ENCODE measurements at places on chromosomes 2 and 18. TPM values are rescaled to one million over a fixed set of nuclear protein-coding genes. Genes with fewer than 3 reads are reported as not detected.

- H3K36me3 ChIP-seq, result no peaks in the 10 kb centered on the region
- no peak overlapping the region for H3K27ac ChIP-seq
- H3K27me3 ChIP-seq, result peaks cover 7% of the 10 kb centered on the region
- DNase-seq, result no peak
- H3K4me3 ChIP-seq, result no peak overlapping the region
These were observed 94.5 kb downstream of the SNTG2 start for GRCh38 chr2:1045109-1045508.

- H3K36me3 ChIP-seq, result peaks cover 2% of the 10 kb centered on the region
- H3K27ac ChIP-seq, result no peak overlapping the region
These were observed 1.8 kb downstream of the RFTN2 start for GRCh38 chr2:197673606-197674005.

DNA sequence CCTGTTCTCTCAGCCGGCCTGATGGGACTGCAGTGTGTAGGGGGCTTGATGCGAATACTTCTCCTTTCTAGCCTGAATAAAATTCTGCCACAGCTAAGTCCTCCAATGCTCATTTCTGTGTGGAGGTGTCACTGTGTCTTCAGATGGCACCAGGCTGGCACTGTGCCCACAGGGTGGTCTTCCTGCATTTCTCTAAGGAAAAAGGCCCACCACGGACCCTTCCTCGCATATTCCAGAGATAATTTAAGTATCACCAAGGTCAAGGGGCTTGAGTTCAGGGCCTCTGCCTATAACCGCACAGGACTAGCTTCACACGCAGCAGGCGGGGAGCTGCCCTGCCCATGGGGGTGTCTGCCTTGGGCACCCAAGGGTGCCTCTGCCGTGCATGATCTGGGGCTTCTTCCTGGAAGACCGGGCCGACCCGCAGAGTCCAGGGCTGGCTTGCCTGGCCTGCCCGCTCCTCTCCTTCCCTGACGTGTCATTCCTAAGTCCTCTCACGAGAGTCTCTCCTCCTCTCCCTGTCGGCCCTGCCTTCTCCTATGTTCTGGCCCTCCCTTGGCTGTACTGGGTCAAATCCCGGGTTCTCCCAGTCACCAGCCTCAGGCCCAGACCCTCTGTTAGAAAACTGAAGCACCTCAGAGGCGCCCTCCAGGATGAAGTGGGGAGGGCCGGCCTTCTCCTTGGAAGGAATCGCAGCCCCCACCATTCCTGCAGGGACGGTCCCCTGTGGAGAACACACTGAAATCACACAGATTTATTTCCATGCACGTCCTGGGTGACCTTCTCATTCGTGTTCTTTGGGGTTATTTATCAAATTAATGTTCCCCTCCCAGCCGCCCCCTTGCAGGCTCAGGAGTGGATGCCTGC, 48.9 kb upstream of the PXDN start:
- no peaks in the 10 kb centered on the region for H3K4me1 ChIP-seq
- H3K27me3 ChIP-seq, result peaks cover 4% of the 10 kb centered on the region
- H3K27ac ChIP-seq, result peak overlapping the region; percentile 48
- no peaks in the 10 kb centered on the region for H3K36me3 ChIP-seq
- no peak overlapping the region for H3K4me3 ChIP-seq

DNA sequence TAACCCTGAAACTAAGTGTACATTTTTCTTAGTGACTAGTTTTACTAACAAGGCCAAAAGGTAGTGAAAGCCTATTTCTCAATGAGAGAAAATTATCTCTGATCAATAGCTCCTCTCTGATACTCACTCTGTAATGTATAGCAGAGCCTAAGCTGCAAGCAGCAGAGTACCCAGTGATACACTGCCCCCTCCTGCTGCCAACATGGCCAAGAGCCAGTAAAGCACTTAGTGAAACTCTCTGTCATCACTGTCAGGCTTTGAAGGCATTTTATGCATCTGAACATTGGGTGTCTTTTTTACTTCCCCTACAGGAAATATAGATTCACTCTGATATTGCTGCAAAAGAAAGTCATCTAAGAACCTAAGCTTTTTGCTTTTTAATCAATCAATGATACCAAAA, 784.1 kb upstream of the CDH7 start:
- H3K4me3 ChIP-seq, result no peak overlapping the region
- H3K4me1 ChIP-seq, result no peaks in the 10 kb centered on the region
- no peaks in the 10 kb centered on the region for H3K27me3 ChIP-seq

DNA sequence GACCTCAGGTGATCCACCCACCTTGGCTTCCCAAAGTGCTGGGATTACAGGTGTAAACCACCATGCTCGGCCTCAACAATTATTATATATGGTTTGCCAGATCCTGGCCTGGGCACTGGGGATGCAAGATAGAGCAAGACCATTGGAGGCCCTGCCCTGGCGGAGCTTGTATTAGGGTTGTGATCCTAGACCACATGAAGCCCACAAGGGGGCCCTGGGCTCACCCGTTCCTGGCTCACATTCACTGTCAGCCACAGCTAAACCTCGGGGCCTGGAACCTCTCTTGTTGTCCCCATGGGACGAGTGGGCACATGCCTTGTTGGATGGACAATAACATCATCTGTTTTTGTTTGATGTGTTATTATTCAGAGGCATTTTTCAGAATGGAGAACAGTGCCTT, 14.9 kb downstream of the HPCAL1 start:
- H3K27me3 ChIP-seq, result no peaks in the 10 kb centered on the region
- H3K4me3 ChIP-seq, result no peak overlapping the region
- no peak for DNase-seq
- H3K4me1 ChIP-seq, result peaks cover 17% of the 10 kb centered on the region
- no peak overlapping the region for H3K27ac ChIP-seq

DNA sequence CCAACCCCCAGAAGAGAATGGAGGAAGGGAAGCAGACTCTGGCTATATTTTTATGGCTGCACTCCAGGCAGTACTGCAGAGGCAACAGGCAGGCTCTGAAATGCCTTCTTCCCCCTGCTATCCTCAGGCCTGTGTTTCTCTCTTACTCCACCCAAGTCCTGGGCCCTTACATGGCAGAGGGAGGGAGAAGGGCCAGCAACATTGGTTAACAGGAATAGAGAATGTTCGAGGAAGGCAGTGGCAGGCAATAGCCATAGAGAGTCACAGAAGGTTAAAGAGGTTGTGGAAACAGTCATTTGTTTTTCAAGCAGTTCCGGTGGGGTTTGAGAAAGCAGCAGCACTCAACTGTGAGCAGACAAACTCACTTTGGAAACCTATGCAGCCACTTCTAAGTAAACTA, 15.1 kb upstream of the DARS1 start:
- no peak for DNase-seq
- H3K4me1 ChIP-seq, result peaks cover 54% of the 10 kb centered on the region
- H3K27ac ChIP-seq, result no peak overlapping the region
- H3K36me3 ChIP-seq, result peaks cover 26% of the 10 kb centered on the region
- no peaks in the 10 kb centered on the region for H3K27me3 ChIP-seq
- no peak overlapping the region for H3K4me3 ChIP-seq

GRCh38 chr2:108612153-108612513, 77.9 kb downstream of the LIMS1 start:
- peaks cover 92% of the 10 kb centered on the region for H3K4me1 ChIP-seq
- peak overlapping the region; percentile 55 for H3K4me3 ChIP-seq
- peaks cover 14% of the 10 kb centered on the region for H3K36me3 ChIP-seq
- no peaks in the 10 kb centered on the region for H3K27me3 ChIP-seq
- H3K27ac ChIP-seq, result peak overlapping the region; percentile 95

Gene ALPP
- not detected for total RNA-seq

Gene VWC2L
- total RNA-seq, result not detected

Gene EPB41L3
- total RNA-seq, result 1.7 TPM
